Glomerular endothelial cell (primary cell): ENCODE measurements at places on chromosomes 13 and 19.

DNA sequence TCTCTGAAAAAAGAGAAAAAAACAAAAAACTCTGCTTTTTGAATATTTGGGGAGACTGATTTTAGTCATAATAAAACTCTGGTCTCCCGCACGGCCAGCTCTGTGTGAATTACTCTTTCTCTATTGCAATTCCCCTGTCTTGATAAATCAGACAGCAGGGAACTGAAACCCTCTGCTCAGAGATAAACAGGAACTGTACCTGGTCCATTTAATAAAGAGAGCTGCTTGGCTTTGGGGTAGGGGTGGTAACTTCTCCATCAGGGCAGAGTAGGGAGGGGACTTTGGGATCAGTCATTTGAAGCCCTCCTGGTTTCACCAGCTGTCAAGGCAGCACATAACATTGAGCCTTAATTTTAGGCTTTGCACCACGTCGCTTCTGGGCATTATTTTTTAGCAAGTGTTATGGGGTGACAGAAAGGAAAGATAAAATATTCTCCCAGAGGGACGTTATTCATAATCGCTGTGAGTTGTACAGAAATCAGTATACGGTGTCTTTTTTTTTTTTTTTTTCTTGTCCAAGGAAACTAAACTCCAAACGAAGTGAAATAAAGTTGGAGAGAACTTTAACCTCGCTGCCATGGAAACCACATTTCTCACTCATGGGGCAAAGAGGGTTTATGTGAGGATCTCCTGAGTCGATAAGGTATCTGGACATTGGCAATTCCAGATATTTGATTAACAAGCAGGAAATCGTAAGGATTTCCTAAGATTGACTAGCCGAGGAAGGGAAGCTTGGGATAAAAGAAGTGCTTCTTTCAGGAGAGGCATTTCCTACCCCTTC lies 99.0 kb upstream of the MRI1 start:
- no peak for DNase-seq

- DNase-seq, result no peak
Measured at GRCh38 chr13:67964091-67964490, 734.0 kb upstream of the PCDH9 start.

- DNase-seq, result no peak
Measured at GRCh38 chr13:95087746-95088305, 213.4 kb downstream of the ABCC4 start.

- DNase-seq, result no peak
Measured at GRCh38 chr13:75704194-75704926, 68.2 kb downstream of the LMO7 start.

DNA sequence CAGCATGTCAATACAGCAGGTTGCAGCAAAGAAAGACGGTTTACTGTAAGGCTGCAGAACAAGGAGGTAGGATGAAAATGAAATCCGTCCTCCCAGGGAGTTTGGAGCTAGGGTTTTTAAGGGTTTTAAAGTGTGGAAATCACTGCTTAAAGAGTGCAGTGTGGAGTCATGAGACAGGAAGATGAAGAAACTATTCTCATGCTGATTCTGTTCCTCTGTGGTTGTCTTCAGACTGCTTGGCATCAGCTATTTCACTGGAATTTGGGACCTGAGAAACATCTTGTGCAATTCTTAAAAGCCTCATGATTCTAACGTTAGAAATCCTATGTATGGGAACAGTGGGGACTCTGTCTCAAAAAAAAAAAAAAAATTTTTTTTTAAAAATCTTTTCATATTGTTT lies 11.4 kb downstream of the ZNF331 start:
- DNase-seq, result no peak

GRCh38 chr13:61466280-61466679 lies 50.6 kb upstream of the PCDH20 start:
- no peak for DNase-seq

DNA sequence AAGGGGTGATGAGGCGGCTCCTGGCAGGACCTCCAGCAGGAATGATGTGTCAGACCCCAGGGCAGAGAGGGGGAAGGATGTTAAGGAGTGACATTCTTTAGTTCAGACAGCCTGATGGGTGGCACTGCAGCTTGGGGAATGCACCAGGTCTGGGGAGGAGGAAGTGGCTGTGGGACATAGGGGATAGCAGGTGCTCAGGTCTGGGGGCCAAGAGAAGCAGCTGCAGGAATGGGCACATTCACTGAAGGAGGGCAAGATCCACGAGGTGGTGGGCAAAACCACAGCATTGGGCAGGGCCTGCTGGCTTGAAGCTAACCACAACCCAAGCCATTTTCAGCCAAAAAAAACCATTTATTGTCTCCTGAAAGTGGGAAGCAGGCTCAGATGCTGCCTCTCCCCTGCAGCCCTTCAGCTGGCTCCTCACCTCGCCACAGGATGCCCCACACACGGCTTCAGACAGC lies 26.5 kb downstream of the COMP start:
- no peak for DNase-seq

- DNase-seq, result no peak
Measured at GRCh38 chr13:48510698-48511097, 22.2 kb downstream of the RCBTB2 start.

- no peak for DNase-seq
Measured at GRCh38 chr19:8663920-8664670, 33.7 kb downstream of the NFILZ start.

DNA sequence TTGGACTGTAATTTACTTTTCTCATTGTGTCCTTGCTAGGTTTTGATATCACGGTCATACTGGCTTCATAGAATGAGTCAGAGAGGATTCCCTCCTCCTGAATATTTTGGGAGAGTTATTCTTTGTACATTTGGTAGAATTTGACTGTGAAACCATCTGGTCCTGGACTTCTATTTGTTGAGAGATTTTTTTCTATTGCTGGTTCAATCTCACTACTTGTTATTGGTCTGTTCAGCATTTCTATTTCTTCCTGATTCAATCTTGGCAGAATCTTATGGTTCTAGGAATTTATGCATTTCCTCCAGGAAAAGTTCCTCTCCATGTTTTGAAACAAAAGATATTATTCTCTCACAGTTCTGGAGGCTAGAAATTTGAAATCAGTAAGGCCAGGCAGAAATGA lies 4.9 kb upstream of the CD33 start:
- DNase-seq, result no peak
